ENCODE measurements at places on chromosomes 6 and 20.

GRCh38 chr6:5215799-5216198 lies 45.0 kb downstream of the LYRM4 start:
- no peak for DNase-seq

DNA sequence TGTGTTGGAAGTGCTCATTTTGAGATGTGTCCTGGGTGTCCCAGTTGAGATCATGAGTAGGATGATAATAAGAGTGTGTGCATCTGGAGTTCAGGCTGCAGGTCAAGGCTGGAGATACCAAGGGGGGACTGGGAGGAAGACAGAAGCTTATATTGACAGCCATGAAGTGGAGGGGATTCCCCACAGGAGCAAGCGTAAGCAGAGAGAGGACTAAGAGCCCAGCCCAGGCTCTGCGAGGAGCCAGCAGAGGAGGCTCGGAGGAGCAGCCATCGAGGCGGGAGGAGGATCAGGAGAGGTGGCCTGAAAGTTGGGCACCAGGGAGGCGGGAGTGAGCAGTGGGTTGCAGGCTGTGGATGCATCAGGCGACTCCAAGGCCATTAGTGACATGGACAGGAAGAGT lies 116.2 kb downstream of the SLC24A3 start:
- DNase-seq = no peak

- DNase-seq = no peak
Measured at GRCh38 chr20:47676912-47677634, 108.2 kb downstream of the SULF2 start.

DNA sequence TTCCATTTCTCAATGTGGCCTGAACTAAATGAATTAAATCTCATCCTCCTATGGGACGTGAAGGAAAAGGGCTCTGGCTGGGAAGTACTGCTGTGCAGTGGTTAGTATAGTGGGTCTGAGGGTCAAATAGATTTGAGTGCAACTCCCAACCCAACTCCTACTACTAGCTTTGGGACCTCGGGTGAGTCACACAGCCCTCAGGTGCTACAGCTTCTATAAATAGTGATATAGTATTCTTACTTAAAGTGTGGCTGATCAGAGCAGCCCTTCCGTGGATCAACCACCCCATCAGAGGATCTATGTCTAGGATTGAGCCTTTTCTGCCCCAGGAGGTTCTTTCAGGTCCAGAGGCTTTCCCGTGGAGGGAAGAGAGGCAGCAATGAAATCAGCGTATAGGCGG lies 904 bp upstream of the UST start:
- DNase-seq = no peak

DNA sequence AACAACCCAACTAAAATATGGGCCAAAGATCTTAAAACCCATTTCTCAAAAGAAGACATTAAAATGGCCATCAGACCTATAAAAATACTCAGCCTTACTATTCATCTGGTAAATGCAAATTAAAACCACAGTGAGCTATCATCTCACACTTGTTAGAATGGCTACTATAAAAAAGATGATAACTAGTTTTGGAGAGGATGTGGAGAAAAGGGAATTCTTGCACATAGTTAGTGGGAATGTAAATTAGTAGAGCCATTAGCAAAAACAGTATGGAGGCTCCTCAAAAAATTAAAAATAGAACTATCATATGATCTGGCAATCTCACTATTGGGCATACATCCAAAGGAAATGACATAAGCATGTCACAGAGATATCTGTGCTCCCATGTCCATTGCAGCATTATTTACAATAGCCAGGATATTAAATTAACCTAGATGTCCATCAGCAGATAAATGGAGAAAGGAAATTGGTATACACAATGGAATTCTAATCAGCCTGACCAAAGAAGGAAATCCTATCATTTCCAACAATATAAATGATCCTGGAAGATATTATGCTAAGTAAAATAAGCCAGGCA lies 2.9 kb downstream of the SIRPB1 start:
- no peak for DNase-seq

GRCh38 chr6:3603340-3604130 lies 146.7 kb upstream of the SLC22A23 start:
- no peak for DNase-seq

- DNase-seq = no peak
Measured at GRCh38 chr6:92124200-92124651, 1295.1 kb downstream of the EPHA7 start.

- no peak for DNase-seq
Measured at GRCh38 chr6:111531185-111531584, 48.2 kb upstream of the REV3L start.

GRCh38 chr6:43878823-43879495 lies 108.9 kb downstream of the VEGFA start:
- DNase-seq = no peak

DNA sequence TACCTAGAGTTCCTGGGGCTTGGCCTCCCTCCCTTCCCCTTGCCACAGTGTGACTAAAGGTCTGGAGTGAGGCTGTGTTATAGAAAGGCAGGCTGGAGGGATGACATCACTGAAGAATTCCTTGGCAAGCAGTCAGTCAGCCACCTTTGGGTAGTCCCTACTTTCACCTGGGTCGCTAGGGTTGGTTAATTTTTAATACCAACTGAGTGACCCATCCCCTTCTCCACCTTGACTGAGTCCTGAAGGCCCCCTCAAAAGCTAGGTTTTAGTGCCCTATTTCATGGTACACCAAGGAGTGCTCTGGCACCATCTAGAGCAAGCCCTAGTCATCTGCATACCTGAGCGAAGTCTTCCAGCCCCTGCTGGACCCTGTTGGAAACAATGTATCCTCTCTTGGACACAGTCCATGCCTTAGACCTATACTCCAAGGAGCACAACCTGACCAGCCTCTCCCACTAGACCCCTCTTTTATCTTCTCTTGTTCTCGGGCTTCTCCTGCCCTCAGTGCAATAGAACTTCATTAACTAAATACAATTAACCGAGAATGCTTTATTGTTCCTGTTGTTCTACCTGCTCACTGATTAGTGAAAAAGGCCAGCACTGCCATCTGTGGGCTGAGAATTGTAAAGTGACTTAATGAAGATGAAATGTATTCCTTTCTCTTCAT lies 44.6 kb downstream of the RIN2 start:
- no peak for DNase-seq

DNA sequence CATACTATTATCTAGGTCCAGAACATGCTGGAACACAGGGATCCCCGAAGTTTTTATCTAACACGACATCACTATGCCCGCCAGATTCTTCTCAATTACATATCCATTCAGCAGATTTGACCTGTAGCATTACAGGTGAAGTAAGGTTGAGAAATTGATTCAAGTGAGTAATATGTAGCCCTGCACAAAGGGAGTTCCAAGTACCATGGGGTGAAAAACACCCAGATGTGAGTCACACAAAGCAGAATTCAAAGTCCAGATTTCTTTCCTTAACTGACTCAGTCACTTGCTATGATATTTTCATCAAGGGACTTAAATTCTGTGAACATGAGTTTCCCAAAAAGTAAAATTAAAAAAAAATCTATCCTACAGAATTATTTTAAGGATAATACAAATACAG lies 655.4 kb upstream of the PTCHD4 start:
- DNase-seq = no peak

GRCh38 chr20:25084626-25085187 lies 2.8 kb upstream of the VSX1 start:
- peak; percentile 55 for DNase-seq

DNA sequence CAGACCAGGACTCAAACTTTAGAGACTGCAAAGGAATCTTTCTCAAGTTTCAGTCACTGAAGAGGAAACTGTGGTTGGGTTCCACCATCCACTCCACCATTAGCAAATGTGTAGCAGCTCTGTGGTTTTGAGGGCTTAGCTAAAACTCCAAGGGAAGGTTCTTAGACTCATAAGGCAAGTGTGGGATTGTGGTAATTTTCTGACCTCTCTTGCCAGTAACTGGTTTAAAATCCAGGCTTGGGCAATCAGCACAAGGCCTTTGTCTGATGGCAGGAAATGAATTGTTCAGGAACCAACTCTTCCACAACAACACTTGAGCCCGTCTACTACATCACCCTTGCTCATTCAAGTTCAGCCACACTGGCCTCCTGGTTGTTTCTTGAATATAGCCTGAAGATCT lies 68.6 kb upstream of the FBXL4 start:
- DNase-seq = no peak

- peak; percentile 45 for DNase-seq
Measured at GRCh38 chr20:53890443-53891305, 179.7 kb downstream of the BCAS1 start.

DNA sequence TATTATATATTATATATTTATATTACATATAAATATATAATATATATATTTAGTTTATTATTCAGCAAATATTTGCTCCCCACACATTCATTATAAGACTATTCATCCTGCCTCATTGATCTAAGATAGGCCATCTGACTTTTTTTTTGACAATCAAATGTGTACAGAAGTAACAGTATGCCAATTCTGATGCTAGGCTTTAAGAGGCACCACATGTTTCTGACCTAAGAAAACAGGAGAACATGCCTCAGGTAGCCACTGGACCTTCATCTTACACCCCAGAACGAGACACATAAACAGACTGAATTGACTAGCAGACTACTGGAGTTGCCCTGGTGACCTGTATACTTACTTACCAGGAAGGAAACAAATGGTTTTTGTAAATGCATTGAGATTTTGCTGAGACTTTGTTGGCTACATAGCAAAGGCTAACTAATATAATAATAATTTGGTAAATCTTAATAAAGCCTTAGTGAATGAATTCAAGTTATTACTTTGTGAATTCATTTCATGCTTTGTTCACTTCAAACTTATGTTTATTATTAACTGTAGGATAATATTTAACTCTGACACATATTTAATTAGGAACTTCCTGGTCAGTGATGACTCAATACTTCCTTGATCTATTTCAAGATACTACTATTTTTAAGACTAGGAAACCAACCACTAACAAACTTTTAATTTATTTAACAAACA lies 13.4 kb upstream of the MYO6 start:
- no peak for DNase-seq

DNA sequence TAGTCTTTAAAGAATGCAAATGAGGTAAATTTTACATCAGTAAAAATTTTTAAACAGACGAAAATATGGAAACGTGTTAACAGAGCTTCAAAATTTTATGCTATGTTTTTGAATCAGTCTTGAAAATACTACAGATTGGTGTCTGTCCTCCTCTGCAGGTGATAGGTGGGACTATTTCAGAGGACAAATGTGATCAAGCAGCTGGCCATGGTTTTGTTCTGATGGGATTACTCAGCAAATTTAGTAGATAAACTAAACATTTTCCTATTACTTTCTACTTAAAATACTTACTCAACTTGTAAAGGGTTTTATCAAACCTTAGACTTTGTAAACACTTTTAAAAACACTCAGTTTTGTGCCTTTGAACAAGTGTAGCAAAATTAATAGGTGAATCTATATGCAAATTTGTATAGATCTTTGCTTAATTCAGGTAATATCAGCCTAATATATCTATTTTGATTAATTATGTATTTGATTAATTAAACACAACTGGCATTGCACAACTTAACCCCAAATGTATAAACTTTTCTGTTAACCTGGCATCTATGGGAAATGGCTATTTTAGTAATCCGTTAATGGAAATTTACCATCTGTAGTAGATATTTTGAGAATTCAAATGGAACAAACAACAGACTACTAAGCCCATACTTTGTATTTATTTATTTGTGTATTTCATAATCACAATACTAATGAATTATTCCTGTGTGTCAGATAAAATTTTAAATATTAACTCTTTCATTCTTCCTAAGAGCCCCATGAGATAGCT lies 22.5 kb downstream of the ADGRB3 start:
- DNase-seq = no peak

GRCh38 chr6:152952866-152953509 lies 29.9 kb downstream of the FBXO5 start:
- DNase-seq = no peak

Data from activated CD8-positive, alpha-beta memory T cell treated with anti-CD3 and anti-CD28 coated beads, Interleukin-2, amount 50 U/mL, for 48 hours (primary cell).